ENCODE measurements at places on chromosomes 12 and 14.

DNA sequence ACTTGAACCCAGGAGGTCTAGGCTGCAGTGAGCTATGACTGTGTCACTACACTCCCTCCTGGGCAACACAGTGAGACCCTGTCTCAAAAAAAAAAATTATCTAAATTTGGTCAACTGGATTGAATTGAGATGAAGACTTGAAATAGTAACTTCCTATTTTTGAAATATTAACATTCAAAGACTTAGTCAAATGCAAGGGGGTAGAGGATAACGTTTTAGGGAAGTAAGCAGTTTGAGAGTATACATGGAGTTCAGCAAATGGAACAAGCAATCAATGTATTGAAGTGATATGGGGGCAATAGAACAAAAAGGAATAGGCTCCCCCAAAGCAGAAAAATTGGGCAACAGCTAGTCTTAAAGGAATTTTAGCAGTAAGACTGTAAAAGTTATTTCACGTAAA lies 4.6 kb upstream of the MFAP5 start:
- DNase-seq = no peak

DNA sequence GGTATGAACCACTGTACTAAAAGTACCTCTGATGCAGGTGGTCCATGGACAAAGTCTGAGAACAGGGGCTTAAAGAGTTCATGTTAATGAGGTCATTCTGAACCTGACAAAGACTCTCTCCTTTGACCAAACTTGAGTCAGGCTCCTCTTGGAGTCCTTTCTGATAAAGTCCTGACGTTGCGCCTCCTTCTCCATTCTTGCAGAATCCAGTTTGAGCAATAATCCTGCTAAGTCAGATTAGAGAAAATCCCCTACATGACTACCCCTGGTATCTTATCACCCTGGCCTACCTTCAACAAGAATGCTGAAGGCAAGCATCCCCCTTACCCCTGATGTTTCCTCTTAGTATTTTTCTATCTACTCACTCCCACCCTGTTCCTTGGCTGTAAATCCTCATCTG lies 46.0 kb upstream of the ISM2 start:
- DNase-seq = no peak

DNA sequence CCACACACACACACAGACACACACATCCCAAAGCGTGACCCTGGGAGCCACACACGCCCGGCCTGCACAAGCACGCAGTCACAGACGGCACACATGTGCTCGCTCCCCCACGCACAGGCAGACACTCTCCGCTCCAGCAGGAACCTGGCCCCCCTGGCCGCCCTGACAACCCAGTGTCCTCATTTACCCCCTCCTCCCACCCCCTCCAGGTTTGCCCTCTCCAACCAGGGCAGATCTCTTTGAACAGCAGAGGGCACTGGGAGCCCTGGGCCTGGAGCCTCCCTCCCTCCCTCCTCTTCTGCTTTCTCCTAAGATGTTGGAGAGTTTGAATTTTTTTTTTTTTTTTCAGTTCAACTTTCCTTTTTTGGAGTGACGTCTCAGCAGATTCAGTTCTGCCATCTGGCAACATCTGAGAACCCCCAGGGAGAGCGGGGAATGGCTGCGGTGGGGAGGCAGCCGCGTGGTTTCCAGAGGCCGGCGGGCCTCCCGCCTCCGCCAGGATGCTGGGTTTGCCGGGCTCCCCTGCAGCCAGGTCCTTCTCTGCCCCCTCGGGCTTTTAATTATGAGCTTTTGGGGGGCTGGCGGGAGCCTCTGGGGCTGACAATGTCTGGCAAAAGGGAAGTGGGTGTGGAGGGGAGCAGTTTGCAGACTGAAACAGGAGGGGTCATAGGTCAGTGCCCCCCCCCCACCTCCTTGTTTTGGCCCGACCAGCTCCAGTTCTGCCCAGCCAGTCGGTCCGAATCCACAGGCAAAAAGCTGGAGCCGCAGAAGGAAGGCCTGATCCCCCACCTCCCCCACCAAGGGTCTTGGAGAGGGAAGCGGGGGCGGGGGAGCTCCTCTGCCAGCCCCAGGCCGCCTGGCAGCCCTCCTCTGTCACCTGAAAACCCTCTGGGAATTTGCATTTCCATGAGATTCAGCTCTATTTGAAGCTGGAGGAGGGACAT lies 1.3 kb upstream of the NCOR2 start:
- peak; percentile 85 for DNase-seq

GRCh38 chr12:30598889-30599288 lies 96.8 kb downstream of the IPO8 start:
- no peak for DNase-seq

GRCh38 chr14:49945448-49946319 lies 52.8 kb downstream of the ARF6 start:
- no peak for DNase-seq

DNA sequence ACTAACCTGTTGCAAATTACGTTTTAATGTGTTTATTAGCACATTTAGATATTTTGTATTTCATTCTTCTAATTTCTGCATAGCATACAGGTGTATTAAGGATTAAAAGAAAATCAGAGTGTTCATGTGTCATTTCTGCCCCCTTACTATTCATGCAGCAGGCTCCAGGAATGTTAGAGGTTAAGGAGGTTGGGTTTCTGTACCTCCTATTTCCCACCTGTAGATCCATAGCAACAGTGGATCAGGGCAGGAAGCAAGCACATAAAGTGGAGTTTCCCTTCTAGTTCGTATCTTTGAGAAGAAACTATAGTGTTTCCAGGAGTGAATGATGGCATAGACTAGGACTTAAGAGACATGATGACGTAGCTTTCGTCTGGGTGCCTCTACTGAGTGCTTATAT lies 18.9 kb downstream of the JKAMP start:
- DNase-seq = no peak

GRCh38 chr12:29428633-29429032 lies 47.7 kb upstream of the ERGIC2 start:
- peak; percentile 96 for DNase-seq

DNA sequence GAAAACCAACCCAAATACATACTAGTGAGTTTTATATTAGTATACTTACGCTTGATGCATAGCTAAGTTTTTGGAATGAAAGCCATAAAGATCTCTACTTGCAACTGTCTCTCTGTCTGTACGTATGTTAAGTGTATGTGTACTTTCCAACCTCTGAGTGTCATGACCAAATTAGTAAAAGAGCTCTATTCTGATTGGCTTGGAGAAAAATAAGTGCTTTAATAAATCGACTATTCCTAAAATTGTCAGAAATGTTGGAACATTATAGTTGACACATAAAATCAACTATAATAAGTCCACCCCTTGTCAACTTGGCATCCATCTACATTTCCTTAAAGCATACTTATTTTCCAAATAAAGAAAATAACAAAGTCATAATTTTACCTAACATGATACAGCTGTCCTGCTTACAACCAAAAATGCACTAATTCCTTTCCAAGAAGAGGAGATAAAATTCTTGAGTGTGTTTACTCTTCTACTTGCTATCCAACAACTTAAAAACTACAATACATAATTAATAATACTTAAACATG lies 507.4 kb upstream of the ATP2B1 start:
- DNase-seq = no peak

GRCh38 chr14:103067231-103067954 lies 10.0 kb upstream of the CDC42BPB start:
- peak; percentile 98 for DNase-seq

DNA sequence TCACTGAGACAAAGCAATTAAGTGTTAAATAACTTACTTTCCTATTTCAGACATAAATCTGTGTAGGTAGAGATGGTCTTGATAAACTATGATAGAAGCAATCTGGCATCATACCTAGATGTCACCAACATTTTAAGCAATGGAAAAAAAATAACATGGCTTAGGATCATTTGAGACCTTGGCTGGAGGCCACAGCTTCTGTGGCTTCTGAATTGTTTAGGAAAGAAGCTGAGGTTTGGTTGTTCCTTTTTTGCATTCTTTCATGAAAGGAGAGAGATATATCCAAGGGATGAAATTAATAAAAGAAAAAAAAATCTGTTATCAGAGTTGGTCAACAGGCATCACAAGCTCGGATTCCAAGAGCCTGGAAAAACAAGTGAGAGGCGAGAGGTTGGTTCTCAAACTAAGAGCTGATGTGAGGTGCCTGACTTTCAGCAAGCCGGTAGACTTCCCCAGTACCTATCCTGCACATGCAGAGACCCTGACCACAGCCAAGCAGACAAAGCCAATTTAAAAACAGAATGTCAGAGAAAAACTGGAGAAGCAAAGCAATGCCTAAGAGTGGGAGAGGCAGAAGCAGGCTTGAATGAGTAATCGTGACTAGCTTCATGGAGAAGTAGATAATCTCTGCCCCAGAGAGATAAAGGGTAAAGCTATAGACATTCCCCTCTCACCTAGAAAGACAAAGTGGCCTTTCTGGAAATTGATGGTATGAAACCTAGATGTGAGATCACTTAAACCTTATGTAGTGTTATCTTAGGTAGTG lies 43.4 kb upstream of the ST8SIA1 start:
- no peak for DNase-seq

- DNase-seq = no peak
Observed at GRCh38 chr14:77469539-77469938, 11.6 kb downstream of the AHSA1 start.

Data from renal cortical epithelial cell (primary cell).